G401 (cell line): ENCODE measurements at places on chromosomes 11 and 22. TPM values are rescaled to one million over a fixed set of nuclear protein-coding genes. Genes with fewer than 3 reads are reported as not detected.

DNA sequence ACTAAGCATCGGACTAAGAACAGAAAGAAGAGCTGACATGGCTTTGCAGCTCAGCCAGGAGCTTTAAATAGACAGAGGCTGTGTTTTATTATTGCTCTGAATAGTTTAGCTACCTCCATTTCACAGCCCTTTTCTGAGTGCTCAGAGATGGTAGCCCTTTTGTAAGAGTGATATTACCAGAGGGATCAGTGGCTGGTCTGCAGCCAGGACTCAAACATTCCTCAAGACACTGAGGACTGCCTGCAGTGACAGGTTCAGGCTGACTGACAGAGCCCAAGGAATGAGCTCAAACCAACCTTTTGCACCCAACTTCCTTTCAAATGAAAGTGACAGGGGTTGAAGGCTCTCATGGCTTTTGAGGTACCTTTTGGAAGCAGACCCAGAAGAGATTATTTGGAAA, 189.0 kb downstream of the DDX10 start:
- DNase-seq, result peak; percentile 27

DNA sequence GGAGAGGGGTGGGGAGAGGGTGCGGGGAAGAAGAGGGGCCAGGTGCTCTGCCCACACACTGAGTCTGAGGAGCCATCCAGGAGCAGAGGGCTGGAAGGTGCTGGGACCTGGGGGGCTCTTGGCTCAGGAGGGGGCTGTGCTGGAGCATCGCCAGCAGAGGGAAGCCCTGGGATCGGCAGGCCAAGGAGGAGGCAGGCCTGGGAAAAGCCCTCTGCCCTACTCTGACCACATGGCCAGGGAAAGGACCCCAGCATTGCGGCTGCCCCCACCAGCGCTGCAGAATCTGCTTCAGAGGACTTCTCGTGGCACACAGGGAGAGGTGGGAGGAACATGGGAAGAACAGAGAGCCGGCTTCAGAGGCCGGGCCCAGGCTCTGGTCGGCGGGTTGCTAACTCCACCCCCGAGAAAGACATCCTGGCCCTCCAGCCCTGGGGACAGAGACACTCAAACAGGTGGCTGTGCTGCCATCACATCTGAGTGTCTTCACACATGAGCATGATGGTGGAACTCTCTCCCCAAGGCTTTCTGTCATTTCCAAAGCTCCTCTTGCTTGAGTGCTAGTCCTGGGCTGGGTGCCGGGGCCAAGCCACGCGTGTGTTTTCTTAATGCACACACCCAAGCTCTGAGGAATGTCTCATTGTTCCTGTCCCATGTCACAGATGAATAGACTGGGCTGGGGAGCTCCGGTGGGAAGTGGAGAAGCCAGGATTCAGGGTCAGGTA, 1378.0 kb downstream of the BRD1 start:
- no peak for DNase-seq

GRCh38 chr11:73746701-73747100, 14.2 kb downstream of the RAB6A start:
- DNase-seq, result no peak

GRCh38 chr11:126587541-126587940, 232.1 kb downstream of the ST3GAL4 start:
- no peak for DNase-seq

DNA sequence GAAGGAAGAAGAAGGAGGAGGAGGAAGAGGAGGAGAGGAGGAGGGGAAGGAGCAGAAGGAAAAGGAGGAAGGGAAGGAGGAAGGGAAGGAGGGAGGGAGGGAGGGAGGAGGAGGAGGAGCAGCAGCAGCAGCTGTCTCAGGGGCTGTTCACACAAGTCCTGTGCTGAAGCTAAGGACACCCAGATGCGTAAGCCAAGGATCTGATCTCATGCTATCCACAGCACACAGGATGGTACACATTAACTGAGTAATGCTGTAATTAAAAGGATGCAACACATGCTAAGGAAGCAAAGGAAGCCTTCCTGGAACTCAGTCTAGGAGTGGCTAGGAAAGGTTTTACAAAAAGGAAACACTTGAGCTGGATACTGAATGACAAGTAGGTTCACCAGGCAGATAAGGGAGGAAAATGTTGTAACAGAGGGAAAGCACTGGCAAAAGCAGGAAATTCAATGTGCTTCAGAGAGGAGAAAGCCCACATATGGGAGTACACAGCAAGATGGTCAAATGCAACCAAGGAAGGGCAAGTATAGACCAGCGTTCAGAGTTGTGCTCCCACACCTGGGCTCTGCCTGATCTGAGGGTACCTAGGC, 32.0 kb downstream of the TRIM66 start:
- no peak for DNase-seq

The IGHMBP2 gene
- 19.1 and 21.3 TPM in 2 replicates for total RNA-seq

DNA sequence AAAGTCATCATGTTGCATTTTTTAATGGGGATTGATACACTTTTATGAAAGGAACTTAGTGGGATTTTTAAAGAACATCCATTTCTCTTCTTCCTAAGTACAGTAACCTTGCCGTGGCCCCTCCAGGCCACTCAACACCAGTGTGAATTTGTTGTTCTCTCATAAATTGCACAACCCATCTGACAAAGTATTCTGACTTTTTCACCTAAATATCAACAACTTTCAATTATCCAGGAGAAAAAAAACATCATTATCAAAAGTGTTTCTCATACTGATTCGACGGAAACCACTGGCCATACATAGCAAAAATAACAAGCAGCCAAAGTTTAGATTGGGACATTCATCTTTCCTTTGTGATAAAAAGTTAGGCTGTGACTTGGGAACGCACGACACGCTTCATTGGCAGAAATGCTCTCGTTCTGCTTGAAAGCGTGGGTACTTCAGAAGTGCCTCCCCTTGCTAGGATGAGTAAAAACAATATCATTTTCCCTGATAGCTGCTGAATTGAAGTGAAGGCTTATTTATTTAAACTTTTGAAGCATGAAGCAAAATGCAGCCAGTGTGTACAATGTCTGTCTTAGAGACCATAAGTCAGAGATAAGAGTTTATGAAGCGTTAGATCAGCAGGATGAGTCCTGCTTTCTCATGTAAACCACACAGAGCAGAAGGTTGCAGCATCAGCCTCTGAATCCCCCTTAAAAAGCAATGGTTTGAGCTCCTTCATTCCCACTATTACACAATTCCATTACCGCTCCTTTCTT, 20.6 kb upstream of the EIF3M start:
- no peak for DNase-seq

GRCh38 chr11:63682066-63683021, 1.0 kb downstream of the RTN3 start:
- peak; percentile 78 for DNase-seq

The APOA4 gene
- not detected in 2 replicates for total RNA-seq

The FOLR2 gene
- total RNA-seq, result not detected in 2 replicates

GRCh38 chr22:34903416-34903815, 162.5 kb upstream of the ISX start:
- no peak for DNase-seq

DNA sequence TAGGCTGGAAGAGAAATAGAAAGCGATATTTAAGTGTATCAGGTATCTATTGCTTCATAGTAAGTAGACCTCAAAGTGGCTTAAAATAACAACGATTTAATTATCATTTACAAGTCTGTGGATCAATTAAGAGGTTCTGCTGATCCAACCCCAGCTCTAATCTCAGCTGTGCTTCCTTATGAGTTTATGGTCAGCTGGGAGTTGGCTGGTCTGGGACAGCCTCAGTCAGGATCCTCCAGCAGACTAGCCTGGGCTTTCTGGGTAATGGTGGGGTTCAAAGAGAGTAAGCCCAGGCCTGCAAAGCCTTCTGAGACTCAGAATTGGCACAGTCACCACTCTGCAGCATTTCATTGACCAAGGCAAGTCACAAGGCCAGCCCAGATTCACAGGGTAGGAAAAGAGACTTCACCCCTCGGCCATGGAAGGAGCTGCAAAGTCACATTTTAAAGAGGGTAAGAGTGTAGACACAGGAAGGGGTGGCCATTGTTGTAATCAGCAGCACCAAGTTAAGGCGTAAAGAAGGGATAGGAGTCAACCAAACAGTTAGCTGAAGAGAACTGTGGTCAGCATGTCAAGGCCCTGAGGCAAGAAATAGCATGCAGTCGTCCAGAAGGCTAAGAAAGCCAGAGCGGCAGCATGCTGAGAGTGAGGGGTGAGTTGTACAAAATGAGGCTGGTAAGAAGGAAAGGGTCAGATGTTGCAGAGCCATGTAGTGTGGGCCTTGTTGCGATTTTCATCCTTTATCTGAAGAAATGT, 168.2 kb downstream of the ETS1 start:
- DNase-seq, result no peak

The TMEM25 gene
- total RNA-seq, result 22.0 and 23.1 TPM in 2 replicates

- no peak for DNase-seq
Measured at GRCh38 chr11:87358461-87358860, 320.7 kb downstream of the TMEM135 start.

The C11orf42 gene
- total RNA-seq, result not detected in 2 replicates

GRCh38 chr11:78291503-78292108, 102.9 kb downstream of the USP35 start:
- DNase-seq, result no peak

- no peak for DNase-seq
Measured at GRCh38 chr11:122666743-122667142, 11.2 kb downstream of the UBASH3B start.

DNA sequence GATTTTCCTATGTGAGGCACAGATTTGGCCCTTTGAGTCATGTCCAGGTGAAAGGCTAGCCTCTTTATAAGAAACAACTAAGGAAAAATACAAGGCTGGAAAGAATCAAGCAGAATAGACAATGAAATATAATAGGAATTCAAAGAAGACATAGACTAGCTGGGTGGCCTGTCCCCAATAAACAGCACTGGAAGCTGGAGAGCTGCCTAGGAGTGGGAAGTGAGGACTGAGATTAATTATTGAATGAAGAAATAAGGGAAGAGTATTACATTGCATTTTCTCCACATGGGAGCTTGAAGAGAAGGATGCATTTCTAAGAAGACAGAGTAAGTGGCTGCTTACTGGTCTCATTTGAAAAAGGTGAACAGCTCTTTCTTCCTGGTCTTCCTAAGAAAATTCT, 100.0 kb downstream of the CCDC34 start:
- DNase-seq, result no peak

- DNase-seq, result no peak
Measured at GRCh38 chr11:66317723-66318599, 1.1 kb upstream of the CD248 start.

DNA sequence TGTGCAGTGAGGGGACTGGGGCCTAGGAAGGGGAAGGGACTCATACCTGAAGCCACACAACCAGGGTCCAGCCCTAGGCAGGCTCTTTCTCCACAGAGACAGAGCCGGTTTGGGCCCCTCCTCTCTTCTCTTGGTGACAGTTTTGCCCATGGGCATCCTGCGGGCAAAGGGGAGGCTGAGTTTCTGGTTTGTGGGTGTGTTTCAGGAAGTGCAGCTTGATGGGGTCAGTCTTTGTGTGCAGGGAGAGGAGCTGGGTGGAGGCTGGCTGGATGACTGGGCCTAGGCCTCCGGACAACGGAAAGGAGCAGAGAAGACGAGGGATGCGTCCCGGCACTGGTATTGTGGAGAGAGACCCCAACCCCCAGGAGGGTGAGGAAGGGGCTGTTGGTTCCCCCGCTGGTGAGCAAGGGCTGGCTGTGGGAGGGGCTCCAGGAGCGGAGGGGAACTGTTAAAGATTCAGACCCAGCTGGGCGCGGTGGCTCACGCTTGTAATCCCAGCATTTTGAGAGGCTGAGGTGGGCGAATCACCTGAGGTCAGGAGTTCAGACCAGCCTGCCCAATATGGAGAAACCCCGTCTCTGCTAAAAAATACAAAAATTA, 23.4 kb upstream of the CELSR1 start:
- no peak for DNase-seq

The PAMR1 gene
- 0.31 TPM in 1 of 2 replicates, not detected in the other for total RNA-seq

The PGA4 gene
- total RNA-seq, result not detected in 2 replicates

DNA sequence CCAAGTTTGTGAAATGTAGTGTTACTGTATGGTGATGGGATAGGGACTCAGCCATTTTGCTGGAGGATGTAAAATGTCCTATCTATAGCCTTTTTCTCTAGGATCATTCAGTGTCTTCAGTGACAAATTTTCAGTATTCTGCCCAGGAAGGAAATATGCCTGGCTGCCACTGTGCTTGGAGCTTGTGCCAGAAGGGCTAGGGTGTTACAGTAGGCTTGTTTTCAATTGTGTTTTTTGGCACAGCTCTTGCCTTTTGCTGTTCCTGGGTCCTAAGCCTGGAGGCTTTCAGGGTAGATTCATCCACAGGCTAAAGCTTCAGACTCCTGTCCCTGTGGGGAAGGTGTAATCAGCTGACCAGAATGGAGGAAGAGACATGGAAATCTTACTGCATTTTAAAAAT, 22.0 kb upstream of the PHOX2A start:
- DNase-seq, result no peak

The SLC22A25 gene
- total RNA-seq, result not detected in 2 replicates

The C11orf97 gene
- not detected in 2 replicates for total RNA-seq

The CYP2D6 gene
- total RNA-seq, result 0.95 and 3.1 TPM in 2 replicates

DNA sequence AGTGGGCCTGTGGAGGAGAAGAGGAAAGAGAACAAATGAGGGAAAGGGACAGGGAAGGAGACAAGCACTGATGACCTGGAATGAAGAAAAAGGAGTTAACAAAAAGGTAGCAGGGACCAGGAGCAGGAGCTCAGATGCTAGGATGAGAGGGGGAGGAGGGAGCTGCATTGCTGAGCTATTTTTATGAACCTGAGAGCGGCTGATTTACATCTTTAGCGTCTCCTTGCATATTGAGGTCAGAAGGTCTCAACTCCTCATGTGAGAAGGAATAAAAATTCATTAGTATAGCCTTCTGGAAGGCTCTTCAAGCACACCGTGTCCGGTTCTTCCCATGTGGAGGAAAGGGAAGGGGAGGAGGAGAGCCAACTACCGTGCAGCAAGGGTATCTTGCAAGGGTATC, 33.1 kb upstream of the LRRC55 start:
- no peak for DNase-seq
